Memory B cell (primary cell): ENCODE measurements at places on chromosomes 4 and X.

DNA sequence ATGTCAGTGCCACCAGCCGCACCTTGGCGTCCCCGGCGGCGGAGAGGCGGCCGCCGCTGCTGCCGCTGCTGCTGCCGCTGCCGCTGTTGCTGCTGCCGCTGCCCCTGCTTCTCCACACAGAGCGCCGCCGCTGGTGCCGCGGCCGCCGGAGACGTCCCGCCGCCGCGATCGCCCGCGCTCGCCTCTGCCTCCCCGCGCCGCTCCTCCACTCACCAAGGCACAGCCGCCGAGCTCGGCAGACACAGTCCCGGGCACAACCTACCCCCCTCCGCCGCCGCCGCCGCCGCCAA is at the start of gene PPP3CA:
TSS of gene PPP3CA (minus strand) at position 260 of the 290 bp plus-strand sequence.
- DNase-seq, result no peak

DNA sequence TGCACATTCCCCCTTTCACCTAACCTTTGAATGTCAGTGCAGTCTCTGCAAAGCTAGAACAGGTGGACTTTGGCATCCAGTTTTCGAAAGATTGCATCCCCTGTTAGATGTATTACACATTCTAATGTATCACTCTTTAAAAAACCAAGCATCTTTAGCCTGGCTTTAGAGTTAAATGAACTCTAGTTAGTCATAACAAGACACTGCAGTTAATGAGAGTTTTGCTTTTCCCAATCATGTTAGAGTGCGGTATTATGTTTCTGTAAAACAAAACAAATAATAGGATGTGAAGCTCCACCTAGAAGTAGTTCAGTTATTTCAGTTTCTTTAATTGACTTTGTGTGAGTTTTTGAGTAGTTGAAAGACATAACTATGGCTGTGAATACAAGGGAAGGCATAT is 42.2 kb downstream of the PARM1 start:
- DNase-seq, result no peak

GRCh38 chr4:184705692-184706091 is 28.2 kb downstream of the CENPU start:
- DNase-seq, result no peak

DNA sequence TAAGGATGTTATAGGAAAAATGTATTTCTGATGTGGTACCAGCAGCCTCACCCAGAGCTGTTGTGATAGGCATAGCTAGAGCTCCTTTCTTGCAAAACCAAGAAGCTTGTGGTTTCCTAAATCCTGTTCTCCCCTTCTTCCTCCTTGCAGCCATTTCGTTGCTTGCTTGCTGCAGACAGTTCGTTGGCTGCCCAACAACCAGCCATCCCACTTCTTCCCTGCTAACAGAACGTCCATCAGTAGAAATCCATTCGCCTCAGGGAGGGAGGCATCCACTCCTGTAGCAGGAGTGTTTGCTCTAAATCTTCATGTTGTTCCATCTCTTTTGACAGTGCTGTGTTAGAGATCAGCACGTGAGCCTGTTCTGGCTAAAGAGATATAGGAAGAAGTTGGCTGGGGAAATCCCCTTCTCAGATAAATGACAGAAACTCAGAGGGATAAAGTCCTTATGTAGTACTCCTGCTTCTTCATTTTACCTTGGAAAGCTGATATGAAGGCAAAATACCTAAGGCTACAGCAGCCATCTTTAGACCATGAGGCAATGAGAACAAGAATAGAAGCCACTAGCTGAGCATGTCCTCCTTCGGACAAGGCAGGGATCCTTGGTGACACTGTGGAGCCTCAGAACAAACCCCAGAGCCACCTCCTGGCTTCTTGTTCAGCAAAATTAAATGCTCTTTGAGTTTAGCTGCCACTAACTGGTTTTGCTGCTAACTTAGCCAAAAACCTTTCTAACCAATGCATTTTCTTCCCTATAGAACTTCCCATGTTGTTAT is 68.4 kb upstream of the RELL1 start:
- DNase-seq, result no peak

DNA sequence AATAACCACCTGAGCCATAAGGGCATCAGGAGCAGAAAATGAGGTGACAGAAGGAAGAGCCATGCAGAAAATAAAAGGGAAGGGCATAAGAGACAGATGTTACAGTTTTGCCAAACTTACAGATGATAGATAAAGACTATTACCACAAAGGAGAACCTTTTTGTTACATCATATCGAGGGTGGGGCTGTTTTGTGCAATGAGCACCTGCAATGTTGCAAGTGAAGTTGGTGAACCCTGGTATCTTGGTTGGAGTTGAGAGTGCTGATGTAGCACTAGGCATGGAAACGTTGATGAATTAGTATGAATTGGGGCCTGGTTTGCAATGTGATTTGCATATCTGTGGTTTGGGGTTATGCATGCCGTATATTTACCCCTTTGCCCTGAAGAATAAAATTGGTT is 119.8 kb upstream of the TEX13D start:
- DNase-seq, result no peak
